Activated CD8-positive, alpha-beta memory T cell treated with anti-CD3 and anti-CD28 coated beads, Interleukin-2, amount 50 U/mL, for 48 hours (primary cell): ENCODE measurements at places on chromosomes 1 and 21.

DNA sequence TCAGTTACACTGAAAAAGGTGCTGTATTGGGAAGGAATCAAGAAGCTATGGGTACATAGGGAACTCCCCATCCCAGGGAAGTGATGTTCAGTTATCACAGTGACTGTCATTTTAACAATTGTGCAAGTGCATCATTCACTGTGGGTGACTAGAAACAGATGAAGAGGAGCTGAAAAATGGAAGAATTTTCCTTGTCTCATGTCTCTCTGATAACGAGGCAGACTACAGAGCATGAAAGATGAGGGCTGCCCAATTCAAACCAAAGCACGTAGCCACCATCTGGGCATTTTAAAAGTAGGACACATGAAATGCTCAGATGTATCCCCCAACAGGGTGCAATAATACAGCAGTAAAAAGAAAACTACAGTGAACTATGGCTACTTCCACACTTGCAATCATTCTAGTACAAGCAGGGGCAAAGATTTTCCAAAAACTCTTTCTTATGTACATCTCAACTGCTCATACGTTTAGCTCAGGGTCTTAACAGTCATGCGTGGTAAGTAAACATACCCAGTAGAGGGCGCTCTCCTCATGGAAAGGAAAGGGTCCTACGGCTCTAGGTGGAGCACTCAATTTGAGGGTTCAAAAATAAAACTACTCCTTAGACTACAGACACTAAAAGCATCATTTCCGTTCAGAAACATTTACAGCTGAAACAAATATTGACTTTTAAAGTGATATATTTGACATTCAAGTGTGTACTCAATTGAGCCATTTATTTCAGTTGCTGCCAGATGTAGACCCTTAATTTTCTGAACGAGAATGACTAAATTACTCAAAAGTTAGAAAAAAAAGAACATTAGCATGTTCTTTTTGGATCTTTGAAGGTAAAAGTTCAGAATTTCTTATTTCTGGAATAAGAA is 143.2 kb downstream of the KCTD3 start:
- DNase-seq: no peak

DNA sequence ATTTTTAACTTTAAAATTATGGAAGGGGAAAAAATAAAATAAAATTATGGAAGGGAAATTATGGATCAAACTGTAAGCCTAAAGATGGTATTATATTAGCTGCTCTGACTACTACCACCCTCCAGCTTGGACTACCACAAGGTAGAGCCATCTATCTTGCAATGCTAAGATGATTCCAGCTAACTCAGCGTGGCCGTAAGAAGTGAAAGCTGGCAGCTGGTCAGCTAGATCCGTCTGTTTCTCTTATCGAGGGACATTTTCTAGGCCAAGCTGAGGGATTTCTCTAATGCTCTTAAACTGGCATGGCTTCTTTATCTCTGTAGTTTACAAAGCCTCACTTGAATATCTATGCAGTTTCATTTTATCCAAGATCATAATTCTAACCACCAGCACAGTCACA is 31.5 kb downstream of the LYST start:
- no peak for DNase-seq

DNA sequence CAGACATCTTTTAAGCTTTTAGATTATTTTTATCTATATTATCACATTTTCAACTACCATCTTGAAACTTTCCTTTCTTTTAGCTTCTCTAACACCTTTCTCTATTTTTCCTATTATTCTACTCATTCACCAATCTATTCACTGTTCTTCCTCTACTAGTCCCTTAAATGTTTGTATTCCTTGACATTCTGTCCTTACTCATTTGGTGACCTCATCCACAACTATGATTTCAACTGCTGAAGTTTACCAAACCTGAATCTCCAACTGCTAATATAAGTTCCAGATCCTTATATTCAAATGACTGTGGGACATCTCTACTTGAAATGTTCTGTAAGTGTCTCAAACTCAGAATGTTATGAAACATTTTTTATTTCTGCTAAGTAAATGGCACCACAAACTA is 49.2 kb downstream of the TUT4 start:
- DNase-seq: no peak

DNA sequence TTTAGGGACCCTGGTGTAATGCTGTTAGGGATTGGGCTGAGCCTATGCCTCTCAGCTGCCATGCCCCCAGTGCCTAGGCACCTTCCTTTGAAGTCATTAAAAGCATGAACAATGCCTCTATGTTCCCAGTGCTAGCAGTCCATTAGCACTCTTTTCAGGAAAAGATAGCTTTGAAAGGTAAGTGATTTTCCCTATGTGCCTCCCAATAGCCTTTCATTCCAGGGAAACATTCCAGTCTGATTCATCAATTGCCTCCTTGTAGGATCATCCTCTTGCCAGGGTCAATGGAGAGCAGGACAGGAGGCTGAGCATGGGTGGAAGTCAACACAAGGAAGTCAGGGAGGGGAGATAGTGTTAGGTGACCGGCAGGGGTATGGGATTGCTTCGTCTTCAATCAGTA is 8.6 kb upstream of the IGSF21 start:
- DNase-seq: no peak

DNA sequence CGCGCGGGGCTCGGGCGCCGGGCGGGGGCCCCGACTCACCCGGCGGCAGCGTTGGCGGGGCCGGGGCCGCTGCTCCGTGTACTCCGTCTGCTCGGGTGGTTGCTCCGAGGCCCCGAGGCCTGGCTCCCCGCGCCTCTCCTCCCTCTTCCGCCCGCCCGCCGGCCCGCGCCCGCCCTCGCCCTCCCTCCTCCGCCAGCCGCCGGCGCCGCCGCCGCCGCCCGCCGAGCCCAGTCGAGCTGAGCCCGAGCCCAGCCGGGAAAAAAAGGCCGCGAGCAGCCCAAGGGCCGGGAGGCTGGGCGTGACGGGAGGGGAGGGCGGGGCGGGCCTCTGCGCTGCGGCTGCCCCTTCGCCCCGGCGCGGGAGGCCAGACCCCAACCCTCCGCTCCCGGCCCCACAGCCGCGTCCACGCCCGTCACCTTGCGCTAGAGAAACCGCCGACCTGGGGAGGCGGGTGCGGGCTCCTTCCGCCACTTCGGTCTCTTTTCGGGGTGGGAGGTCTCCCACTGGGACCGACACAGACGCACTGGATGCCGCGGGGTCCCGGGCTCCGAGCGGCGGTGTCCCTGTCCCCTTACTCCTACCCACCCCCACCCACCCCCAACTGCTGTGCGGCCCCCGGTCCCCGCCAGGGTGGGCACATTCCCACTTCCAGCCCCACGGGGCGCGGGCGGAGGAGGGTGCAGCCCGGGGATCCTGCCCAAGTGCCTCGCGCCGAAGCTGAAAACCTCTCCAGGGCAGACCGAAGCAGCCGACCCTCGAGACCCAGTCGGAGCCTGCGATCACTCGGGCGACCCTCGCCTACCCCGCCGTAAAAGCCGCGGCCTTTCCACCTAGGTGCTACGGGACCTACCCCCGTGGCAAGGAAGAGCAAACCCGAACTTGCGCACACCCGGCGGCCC is at the start of gene CERS2:
Gene CERS2, minus strand, starts transcription at position 256 of the 899 bp plus-strand sequence. CDS start 5,745 bp downstream, outside the sequence.
- peak; percentile 84 for DNase-seq

DNA sequence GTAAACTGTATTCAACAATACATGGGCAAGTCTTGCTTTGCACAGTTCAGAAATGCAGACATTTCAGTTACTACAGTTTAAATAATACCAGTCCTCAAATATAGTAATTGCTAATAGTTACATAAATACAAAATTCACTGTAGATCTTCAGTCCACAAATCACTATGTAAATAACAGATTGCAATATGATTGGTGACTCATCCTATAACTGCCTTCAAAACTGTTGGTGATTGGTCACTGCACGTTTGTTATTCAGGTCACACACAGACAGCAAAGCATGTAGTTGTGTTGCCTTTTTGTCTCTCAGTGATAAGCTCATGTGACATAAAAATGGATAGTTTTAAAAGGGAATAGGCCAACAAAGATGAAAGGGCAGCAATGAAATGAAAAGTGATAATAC is 186.5 kb upstream of the CTTNBP2NL start:
- DNase-seq: no peak

GRCh38 chr1:235702412-235702811 is 52.8 kb upstream of the GNG4 start:
- DNase-seq: no peak

- no peak for DNase-seq
Observed at GRCh38 chr1:203036537-203036936, 10.2 kb downstream of the PPFIA4 start.
